ENCODE measurements at places on chromosomes 13 and 19.

DNA sequence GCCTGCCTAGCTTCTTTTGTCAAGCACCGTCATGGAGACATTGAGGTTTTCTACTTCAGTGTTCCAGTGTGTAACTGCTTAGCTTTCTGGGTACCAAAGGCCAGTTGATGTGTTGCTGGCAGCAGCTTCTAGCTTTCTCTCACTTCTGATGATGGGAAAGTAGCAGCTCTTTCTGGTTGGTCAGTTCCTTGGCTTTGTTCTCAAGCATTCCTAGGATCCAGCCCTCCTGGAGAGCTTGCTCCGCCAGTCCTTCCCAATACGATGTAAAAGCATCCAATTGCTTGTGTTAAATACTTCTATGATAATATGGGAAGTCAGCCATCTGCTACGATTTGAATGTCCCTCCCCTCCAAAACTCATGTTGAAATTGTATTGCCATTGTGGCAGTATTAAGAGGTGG, 182.8 kb downstream of the UGGT2 start:
- DNase-seq, result no peak

- no peak for DNase-seq
These were observed 724.5 kb downstream of the SLITRK6 start for GRCh38 chr13:85074543-85075313.

- no peak for DNase-seq
These were observed 144.8 kb downstream of the FLT1 start for GRCh38 chr13:28349907-28350654.

GRCh38 chr13:27667946-27668345, 46.3 kb downstream of the POLR1D start:
- no peak for DNase-seq

DNA sequence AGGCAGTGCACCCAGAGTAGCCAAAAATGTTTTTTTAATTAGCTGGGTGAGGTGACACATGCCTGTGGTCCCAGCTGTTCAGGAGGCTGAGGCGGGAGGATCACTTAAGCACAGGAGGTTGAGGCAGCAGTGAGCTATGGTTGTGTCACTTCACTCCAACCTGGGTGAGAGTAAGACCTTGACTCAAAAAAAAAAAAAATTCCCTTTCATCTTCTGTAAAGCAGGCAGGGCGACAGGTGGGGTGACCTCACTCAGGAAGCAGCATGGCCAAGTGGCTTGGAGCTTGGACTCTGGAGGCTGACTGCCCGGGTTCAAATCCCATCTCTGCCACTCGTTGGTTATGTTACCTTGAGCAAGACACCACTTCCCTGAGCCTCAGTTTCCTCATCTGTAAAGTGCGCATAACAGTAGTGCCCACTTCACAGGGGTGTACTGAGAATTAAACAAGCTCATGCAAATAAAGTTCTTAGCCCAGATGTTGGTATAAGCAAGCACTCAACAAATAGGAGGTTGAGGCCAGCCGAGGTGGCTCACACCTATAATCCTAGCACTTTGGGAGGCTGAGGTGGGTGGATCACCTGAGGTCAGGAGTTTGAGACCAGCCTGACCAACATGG, 48.3 kb downstream of the MAP4K1 start:
- no peak for DNase-seq

DNA sequence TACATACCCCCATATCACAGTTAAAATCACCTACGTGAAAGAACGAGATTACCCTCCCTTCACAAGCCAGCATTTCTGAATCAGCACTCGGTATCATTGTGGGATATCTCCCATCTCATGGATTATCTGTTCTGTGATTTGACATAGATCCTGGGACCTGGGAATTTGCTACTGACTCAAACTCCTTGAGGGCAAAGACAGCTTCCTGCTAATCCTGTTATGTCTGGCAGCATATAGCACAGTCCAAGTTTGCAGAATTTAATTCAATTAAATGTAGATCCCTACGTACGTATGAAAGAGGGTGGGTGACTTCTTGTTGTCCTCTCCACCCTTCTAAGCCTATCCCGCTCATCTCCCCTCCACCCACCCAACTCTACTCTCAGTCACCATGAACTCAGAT, 476.5 kb downstream of the KLF5 start:
- DNase-seq, result no peak

DNA sequence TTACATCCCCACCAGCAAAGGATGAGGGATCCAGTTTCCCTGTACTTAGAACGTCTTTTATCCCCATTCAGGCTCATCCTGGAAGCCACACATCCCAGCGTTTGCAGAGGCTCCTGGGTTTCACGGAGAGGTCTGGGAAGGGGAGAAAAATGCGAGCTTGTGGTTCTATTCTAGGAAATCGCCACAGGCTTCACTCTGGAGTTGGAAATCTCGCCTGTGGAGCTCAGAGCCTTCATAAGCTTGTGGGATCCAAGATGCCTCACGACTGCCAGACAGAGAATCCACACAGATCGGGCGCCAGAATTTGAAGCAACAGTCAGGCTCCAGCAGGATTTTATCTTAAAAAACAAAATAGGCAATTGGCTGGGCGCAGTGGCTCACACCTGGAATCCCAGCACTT, 157.9 kb downstream of the PTPRS start:
- DNase-seq, result no peak
